Bronchial epithelial cell (primary cell): ENCODE measurements at places on chromosomes 6 and 20.

GRCh38 chr20:35702051-35702823 is 3.0 kb downstream of the ROMO1 start:
- DNase-seq, result no peak

- DNase-seq, result no peak
Observed at GRCh38 chr20:34322267-34323105, 19.3 kb upstream of the AHCY start.

GRCh38 chr20:50438986-50439407 is 71.2 kb upstream of the PTPN1 start:
- peak; percentile 99 for DNase-seq

DNA sequence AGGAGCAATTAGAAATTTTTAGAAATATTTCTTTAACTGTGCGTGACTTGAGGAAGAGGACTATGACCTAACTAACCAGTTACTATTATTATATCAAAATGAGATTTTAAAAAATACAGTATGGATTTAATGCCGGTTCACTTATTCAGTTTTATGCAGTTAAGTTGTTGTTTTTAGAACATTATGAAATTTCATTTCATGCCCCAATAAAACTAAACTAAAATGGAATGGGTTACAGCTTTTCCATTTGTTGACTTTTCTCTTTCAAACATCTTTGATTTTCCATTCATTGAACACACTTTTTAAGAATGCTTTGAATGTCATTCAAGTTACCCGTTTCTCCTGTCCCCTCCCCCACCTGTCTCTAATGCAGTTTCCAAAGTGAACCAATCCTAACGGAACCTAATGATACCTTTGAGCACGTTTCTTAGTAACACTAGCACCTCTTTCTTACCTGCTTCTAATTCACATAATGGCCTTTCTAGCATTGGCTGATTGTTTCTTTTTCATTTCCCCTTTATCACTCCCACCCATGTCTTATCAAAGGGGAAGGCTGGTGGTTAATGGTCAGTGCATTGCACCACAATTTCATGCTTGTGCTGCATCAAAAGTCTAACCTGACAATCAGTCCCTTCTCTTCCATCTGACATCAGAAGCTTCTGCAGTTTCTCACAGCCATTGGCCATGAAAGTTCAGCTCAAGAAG is 262.2 kb upstream of the TAB2 start:
- DNase-seq, result no peak

- no peak for DNase-seq
Observed at GRCh38 chr6:121984956-121985355, 414.5 kb upstream of the HSF2 start.

- DNase-seq, result no peak
Observed at GRCh38 chr6:131787766-131788712, 19.8 kb upstream of the ENPP1 start.

- DNase-seq, result peak; percentile 26
Observed at GRCh38 chr6:144008120-144008811, at the start of gene PLAGL1. Gene PLAGL1 (minus strand): TSS chr6:144008259. CDS start chr6:143948136, 60,123 bp downstream.

DNA sequence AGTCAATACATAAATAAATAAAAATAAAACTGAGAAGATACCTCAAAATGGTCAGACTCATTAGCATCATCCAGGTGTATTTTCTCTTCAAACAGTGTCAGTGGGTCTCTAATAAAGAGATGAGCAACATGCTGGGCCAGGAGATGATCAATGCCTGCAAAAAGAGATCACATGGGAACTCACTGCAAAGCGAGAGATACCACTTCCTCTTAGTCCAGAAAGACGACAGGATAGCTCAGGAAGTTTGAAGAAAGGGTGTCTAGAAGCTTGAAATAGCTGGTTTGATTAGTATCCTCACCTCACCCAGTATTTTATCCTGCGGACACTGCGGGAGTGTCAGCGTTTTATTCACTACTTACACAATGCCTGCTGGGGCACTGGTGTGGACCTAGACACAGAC is 38.0 kb downstream of the GCLC start:
- DNase-seq, result no peak

DNA sequence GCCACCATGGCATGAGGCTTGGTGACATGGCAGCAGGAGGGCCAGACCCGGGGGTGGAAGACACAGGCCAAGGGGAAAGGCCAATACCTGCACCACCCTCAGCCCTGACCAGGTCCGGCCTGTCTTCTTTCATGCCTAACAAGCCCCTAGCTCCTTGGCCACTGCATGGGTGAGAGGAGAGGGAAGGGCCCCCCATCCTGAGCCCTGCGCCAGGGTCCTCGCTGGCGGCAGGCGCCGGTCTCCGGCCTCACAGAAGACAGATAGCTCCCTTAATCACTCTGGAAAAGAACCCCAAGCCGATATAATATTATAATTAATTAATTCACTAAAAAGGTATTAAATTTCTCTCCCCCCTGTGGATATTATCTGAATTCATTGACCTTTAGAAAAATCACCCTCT is 41.4 kb downstream of the MDFI start:
- DNase-seq, result no peak

- DNase-seq, result no peak
Observed at GRCh38 chr20:9228774-9229450, 160.0 kb downstream of the PLCB4 start.

DNA sequence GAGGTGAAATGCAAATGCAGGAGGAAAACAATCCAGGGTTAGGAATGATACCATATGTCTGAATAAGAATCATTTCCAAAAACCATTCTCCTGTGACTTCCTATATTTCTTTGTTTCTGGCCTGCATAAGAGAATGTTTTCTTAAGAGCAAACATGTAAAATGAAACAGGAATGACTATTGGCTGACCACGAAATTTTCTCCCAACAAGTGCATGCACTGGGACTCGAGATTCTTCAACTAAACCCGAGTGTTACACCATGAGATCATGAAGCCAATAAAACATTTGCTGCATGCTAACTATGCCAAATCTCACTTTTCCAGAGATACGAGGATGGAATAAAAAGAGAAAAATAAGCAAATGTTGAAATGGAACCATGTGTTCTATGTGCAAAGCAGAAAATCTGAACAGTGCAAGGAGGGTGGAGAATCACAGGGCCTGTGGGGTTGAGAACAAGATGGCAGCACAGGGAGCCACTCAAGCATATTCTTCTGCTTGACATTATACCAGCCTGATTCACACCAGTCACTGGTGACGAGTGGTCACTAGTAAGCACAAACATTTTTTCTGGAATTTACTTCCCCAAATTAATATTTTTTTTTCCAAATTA is 212.2 kb upstream of the FOXA2 start:
- no peak for DNase-seq

GRCh38 chr6:3260296-3260695 is 1.5 kb downstream of the PSMG4 start:
- DNase-seq, result no peak

- peak; percentile 50 for DNase-seq
Observed at GRCh38 chr6:154733183-154733625, at the start of gene SCAF8. Gene SCAF8 (plus strand): TSS chr6:154733416. CDS start chr6:154733901, 485 bp downstream.

GRCh38 chr6:135434991-135435390 is 62.5 kb downstream of the AHI1 start:
- no peak for DNase-seq
